ENCODE measurements at places on chromosomes 11 and 22.

DNA sequence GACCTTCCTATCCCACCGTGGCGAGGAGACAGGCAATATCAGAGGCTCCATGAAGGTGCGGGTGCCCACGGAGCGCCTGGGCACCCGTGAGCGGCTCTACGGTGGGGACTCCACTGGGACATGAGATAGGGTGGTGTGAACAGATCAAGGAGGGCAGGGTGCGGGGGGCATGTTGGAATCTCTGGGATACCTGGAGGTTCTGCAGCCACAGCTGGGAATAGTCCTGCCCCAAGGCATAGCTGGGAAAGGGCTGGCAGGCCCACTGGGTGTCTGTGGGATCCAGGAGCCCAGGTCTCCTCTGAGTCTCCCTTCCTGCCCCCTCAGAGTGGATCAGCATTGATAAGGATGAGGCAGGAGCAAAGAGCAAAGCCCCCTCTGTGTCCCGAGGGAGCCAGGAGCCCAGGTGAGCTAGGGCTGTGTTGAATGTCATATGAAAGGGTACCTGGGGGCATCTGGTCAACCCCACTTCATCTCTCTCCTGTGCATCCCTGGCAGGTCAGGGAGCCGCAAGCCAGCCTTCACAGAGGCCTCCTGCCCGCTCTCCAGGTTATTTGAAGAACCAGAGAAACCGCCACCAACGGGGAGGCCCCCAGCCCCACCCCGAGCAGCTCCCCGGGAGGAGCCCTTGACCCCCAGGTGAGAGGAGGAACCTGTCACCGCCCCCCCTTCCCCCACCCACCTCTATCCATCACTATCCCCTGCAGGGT lies 8.5 kb downstream of the PHOX2A start:
- DNase-seq = peak; percentile 1

DNA sequence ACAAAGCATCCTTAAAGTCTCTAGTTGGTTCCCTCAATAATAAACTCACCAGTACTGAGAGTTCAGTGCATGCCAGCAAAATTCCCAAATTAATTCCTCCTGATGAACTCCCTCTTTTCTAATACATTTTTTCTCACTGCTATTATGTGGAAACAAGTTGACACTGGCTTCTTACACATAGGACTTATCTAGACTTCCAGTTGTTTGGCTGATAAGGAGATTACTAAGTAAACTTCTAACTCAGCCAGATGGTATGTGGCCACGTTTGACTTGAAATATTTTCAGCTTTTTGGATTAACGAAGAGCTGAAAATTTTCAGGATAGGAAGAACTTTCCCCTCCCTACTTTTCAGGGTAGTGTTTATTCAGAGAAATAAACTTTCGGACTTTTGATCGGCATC lies 1154.2 kb upstream of the TENM4 start:
- peak; percentile 3 for DNase-seq

- DNase-seq = no peak
Measured at GRCh38 chr11:65439331-65440181, 17.0 kb downstream of the NEAT1 start.

DNA sequence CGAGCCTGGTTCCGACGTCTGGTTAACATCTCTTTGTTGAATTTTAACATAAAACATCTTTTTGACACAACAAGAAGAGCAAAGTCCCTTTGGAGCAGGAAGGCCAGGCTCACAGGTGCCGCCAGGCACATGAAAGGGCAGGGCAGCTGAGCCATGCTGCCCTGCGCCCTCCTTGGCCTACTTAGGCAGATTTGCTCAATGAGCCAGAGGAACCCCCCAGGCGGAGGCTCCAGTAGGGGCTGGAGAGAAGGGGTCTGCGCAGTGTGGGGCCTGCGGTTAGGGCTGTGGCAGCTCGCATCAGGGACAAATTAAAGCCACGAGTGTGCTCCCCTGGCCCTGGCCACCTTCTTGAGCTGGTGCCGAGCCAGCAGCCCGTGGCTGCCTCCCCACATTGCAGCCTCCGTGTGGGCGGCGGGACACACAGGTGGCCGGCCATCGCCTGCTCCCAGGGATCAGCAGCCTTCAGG lies 9.9 kb upstream of the SLC22A12 start:
- no peak for DNase-seq

- DNase-seq = no peak
Measured at GRCh38 chr11:3837793-3838192, 3.0 kb downstream of the RHOG start.

- DNase-seq = no peak
Measured at GRCh38 chr11:70073871-70074371, 4.2 kb upstream of the ANO1 start.

- no peak for DNase-seq
Measured at GRCh38 chr22:19942157-19943081, 801 bp upstream of the TXNRD2 start.

- no peak for DNase-seq
Measured at GRCh38 chr22:43304831-43305590, 38.2 kb downstream of the SCUBE1 start.

DNA sequence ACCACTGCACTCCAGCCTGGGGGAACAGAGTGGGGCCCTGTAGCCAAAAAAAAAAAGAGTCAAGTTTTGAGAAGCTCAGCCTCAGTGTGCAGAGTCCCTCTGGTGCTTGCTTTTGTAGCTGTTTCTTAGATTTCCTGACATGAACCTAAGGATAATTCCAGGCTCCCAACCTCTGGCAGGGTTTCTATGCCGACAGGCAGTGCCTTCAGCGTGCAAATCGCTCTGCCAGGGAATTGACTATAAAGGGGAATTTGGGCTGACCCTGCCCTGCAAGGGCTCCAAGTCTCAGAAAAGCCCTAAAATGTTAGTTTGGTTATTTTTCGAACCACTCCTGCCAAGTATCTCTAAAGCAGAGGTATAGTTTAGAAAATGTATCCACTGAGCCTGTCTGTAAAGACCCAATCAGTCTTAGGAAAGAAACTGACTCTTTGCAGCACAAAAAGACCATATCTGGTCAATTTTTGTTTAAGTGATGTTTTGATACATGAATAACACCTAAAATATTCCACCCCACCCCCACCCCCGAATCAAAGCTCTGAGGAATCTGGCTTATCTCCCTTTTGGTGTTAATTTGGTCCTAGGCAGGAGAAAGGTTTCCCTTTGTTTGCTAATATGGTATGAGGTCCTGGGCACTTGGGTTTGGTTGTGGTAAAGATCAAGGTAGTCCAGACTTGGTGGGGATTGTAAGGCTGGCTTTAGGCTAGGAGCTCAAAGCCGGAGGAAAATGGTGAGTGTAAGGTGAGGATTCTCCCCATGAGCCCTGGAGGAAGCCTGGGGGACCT lies 49.7 kb downstream of the ANO1 start:
- no peak for DNase-seq

DNA sequence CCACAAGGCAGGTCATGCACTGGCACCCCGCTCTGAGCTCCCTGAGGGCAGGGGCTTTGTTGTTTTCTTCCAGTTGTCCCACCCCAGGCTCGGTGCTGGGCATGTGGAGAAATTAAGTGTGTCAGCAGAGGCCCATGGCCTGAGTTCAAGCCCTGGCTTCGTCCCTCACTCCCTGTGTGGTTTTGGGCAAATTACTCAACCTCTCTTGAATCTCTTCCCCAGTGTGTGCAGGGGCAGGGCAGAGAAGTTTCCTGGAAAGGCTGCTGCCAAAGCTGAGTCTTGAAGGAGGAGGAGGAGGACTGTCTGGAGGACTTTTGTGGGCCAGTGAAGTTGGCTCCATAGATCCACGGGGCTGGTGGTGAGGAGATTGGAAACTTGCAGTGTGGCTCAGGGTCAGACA lies 138.1 kb upstream of the E2F8 start:
- no peak for DNase-seq

DNA sequence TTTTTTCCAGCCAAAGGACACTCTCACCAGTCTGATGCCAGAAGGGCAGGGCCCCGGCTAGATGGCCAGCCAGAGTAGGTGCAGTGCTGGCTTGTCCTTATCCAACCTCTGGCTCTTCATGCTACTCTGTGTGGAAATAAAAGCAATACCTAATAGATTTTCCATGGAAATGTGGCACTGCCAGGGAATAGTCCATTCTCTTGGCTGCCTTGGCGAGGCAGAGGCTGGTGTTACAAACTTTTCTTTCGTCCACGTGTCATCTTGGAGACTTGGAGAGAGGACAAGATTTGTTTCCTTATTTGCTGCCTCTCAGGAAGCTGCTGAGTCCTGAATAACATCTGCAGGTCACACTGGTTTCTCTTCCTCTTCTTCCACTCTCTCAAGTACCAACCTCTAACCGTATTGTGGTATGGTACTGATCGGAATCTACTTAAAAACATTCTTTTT lies 17.2 kb upstream of the C1QTNF4 start:
- DNase-seq = no peak

DNA sequence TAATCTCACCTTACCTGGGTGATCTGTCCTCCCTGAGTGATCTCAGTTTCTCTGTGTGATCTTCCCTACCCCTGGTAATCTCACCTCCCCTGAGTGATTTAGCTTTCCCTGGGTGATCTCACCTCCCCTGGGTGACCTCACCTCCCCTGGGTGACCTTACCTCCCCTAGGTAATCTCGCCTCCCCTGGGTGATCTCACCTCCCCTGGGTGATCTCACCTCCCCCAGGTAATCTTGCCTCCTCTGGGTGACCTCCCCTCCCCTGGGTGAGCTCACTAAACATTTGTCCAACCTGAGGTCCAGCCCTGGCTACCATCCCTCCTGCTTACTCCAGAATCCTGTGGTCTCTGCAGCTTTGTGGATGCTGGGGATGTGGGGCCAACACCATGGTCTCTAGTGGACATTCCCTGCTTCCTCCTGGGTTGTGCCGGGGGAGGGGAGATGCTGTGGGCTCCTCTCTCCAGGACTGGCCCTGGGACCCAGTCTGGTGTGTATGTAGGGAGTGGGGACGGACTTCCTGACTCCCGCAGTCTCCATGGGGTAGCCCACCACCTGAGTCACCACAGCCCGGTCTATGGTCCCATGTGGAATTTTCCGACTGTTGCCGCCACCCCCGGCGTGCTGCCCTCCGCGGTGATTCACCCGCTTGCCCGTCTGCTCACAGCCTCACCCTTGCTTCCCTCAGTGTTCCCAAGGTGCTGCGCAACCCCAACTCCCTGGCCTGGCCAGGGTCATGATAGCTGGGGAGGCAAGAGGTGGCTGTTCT lies 9.9 kb downstream of the LSP1 start:
- no peak for DNase-seq

DNA sequence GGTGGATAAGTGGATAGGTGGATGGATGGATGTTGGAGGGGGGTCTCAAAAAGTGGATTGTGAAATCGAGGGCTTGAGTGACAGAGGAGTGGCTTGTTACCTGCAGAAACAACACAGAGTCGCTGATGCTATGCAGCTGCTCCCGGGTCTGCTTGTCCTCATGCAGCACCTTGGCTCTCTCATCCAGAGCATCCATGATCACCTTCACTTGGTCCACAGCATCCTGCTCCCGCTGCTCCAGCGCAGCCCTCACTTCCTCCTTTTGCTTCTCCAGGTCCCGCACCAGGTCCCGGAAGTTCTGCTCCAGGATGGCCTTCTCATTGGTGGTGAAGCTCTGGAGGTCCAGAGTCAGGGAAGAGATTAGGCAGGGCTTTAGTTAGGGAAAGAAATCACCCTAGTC lies 10.7 kb downstream of the TRIM29 start:
- DNase-seq = no peak

GRCh38 chr11:87417951-87418350 lies 380.2 kb downstream of the TMEM135 start:
- DNase-seq = no peak

- no peak for DNase-seq
Measured at GRCh38 chr22:30611197-30611596, 4.2 kb downstream of the TCN2 start.

- peak; percentile 52 for DNase-seq
Measured at GRCh38 chr22:47012589-47013370, 250.3 kb downstream of the TBC1D22A start.

GRCh38 chr11:61138935-61139334 lies 22.3 kb downstream of the VPS37C start:
- no peak for DNase-seq

DNA sequence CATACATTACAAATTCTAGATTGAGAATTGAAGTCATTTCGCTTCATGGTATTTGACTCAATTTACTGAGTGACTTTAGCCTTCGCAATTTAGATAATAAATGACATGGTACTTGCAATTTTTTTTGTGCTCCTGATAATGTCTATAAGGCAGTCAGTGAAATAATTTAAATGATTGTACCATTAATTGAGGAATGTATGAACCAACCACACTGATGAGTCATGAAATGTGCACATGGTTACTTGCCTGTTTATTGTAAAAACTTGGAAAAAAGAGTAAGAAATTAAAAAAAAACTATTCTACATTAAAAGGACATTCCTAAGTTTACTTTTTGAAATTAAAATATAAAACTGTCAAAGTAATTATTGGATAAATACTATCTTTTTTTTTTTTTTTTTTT lies 43.3 kb downstream of the DNAJC24 start:
- no peak for DNase-seq

DNA sequence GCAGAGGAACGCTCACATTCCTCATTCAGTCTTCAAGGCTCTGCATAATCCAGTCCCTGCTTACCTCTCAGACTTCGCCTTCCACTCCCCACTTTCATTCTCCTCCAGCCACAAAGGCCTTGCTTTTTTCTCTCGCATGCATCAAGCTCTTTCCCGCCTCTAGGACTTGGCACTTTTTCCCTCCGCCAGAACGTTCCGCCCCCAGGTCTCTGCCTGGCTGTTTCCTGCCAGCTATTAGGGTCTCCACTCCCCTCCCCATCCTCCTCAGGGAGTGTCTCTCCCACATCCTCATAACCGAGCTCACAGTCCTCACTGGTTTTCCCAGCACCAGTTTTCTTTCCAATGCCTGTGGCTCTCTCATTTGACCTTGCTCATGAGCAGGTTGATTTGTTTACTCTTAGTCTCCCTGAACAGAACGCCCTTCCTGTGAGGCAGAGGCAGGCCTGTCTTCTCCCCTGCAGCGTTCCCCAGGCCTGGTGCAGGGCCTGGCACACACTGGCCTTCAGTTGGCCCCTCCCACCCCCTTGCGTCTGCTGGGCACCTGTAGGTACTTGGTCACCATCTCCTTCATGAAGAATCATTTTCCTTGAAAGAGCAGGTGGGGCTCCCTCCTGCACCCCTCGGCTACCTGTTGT lies 75.2 kb downstream of the RTL6 start:
- no peak for DNase-seq

DNA sequence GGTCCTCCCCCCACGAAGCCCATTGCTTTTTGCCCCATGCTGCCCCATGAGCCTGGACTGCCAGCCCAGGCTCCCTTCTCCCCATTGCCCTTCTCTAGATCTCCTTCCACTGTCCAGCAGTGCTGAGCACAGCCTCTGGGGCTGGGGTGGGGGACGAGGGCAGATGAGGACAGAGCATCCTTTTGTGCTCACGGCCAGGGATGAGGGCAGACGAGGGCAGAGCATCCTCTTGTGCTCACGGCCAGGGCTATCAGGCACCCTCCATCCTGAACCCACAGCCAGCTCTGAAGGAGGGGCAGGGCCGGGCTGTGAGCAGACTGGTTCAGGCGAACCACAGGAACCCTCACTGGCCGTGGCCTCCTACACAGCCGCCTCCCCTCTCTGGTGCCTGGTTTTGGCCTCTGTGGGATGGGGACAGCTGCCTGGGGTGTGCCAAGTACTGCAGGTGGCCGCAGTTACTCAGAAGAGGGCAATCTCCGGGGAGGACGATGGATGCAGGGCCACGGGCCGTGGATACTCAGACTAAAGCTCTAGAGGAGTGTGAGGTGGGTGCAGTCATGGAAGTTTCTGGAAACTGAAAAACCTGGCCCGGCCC lies 1258.8 kb downstream of the BRD1 start:
- no peak for DNase-seq

- peak; percentile 26 for DNase-seq
Measured at GRCh38 chr11:17388609-17389210, at the start of gene KCNJ11. Gene KCNJ11, minus strand, starts transcription at chr11:17388659. Its CDS starts 568 bp downstream, at chr11:17388091.
